ENCODE measurements at places on chromosomes 7 and 10. TPM values are rescaled to one million over a fixed set of nuclear protein-coding genes. Genes with fewer than 3 reads are reported as not detected.

TAS2R3 gene
- 1.5 TPM for total RNA-seq

AEBP1 gene
- total RNA-seq: 55.5 TPM

ADAM12 gene
- total RNA-seq: 0.22 TPM

CCL24 gene
- not detected for total RNA-seq

GRCh38 chr7:43735403-43735801 is 6.1 kb upstream of the COA1 start:
- DNase-seq: no peak

DNA sequence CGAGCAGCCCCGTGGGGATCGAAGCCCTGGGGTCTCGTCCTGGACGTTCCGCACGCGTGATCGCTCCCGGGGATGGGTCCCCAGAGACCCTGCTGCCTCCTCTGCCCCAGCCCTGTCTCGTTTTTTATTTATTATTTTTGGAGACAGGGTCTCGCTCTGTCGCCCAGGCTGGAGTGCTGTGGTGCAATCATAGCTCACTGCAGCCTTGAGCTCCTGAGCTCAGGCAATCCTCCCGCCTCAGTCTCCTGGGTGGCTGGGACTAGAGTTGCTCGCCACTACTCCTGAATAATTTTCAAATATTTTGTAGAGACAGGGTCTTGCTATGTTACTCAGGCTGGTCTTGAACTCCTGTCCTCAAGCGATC is 319 bp upstream of the STX1A start:
- no peak for DNase-seq

DNA sequence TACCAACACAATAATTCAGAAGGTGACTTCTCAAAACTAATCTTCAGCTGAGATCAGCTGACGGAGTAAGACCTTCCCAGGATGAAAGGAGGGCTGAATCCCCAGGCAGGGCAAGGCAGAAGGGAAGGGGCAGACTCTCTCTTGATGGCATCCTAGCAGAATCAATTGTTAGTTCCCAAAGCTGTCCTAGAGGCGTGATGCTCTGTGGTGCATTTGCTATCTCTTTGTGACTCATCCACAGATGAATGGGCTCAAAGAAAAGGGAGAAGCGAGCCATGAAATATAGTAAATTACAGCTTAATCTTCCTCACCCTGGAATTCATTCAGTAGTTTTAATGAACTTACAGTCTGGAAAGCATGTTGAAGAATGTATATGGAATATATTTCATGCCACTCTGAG is 37.2 kb downstream of the PDE1C start:
- DNase-seq: no peak
